ENCODE measurements at places on chromosomes 11 and 22. TPM values are rescaled to one million over a fixed set of nuclear protein-coding genes. Genes with fewer than 3 reads are reported as not detected.

The CSNK2A3 gene
- 1.8 TPM for total RNA-seq

GRCh38 chr11:95559899-95560298, 229.7 kb downstream of the FAM76B start:
- DNase-seq, result no peak

DNA sequence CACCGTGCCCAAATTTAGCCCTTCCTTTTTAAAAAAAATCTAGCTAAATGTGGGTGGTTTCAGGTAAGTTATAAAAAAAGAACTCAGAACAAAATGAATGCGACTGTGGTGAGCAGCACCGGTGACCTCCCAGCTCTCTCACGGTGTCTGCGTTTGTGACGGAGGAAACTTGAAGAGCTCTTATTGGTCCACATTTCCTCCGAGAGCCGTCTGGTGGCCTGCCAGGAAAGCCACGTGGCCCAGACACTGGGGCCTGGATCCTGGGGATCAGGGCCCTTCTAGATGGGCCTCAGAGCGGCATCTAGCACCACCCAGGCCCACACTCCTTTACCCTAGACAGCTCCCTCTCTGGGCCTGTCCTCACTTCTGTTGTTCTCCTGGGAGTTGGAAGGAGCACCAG, 39.5 kb downstream of the B3GAT1 start:
- DNase-seq, result no peak

The LRRC74B gene
- not detected for total RNA-seq

GRCh38 chr11:12441231-12441861, 64.0 kb downstream of the PARVA start:
- no peak for DNase-seq

GRCh38 chr11:86940122-86940777, 14.9 kb downstream of the FZD4 start:
- no peak for DNase-seq

DNA sequence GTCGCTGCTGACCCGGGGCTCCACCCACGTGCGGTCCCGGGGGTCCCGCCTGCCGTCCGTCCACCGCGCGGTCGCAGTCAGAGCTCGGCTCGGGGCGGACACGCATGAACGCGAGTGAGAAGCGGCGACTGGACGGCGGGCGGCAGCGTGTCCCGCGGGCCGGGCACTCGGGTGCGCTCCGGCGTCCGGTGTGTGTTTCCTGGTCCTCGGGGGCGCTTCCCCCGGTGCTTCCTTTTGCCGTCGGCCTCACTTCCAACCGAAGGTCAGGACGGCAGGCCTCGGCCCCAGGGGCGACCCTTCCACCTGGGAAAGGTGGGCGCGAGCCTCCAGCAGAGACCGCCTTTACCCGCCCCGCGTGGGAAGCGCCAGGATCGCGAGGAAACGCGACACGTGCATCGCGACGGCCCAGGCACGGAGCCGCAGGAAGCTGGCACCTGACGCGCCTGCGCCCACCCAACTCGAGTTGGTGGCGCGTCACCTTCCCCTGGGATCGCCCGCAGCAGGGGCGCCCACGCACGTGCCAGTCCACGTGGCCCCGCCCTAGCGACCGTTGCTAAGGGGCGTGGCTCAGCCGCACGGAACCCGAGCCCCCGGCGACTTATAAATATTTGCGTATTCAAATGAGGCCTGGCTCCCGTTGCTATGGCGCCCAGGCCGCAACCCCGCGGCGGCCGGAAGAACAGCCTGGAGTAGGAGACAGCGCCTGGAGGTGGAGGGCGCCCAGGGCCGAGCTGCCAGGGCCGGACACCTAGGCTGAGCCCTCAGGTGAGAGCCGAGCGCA, at the start of gene LRRC56:
TSS of gene LRRC56 (plus strand) at position 687 of the 781 bp plus-strand sequence. CDS start 3,158 bp downstream, outside the sequence.
- peak; percentile 98 for DNase-seq

- DNase-seq, result no peak
Measured at GRCh38 chr22:24001314-24001713, 3.9 kb downstream of the GSTT4 start.

GRCh38 chr11:68749229-68750123, 1.8 kb downstream of the TESMIN start:
- peak; percentile 14 for DNase-seq

DNA sequence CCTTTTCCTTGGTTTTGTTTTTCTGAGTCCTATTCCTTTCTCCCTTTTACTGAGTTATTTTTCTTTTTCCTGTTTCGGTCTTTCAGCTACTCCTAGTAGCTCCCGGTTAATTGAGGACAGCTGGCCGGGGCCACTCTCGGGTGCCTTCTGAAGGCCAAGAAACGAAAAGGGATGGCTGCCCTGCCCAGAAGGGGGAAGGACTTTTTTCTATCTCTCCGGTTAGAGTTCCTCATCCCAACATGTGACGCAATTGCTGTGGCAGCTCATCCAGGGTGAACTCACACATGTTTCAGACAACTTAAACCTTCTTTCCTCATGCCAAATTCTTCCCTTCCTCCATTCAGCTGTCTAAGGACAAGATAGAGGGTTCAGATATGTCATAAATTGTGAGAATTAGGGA, 83.6 kb downstream of the PIWIL4 start:
- no peak for DNase-seq

GRCh38 chr11:12952094-12952493, 57.0 kb upstream of the RASSF10 start:
- no peak for DNase-seq

DNA sequence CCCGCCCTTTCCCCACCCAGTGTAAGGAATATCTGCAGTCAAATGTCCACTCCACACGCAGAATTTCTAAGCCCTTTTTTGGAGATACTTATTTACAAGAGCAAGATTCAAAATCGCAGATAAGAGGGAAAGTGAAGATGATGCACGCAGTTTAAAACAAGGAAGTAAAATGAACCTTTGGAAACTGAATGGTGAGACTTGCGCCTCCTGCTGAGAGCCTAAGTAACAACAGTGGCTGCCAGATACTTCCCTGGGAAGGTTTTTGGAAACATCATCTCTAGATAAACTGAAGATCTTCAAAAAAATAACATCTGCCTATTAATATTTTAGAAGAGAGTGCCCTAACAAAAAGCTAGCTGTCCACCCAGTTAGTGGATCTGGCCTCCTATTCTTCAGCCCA, 963.1 kb upstream of the FAT3 start:
- no peak for DNase-seq

The VPREB3 gene
- not detected for total RNA-seq

DNA sequence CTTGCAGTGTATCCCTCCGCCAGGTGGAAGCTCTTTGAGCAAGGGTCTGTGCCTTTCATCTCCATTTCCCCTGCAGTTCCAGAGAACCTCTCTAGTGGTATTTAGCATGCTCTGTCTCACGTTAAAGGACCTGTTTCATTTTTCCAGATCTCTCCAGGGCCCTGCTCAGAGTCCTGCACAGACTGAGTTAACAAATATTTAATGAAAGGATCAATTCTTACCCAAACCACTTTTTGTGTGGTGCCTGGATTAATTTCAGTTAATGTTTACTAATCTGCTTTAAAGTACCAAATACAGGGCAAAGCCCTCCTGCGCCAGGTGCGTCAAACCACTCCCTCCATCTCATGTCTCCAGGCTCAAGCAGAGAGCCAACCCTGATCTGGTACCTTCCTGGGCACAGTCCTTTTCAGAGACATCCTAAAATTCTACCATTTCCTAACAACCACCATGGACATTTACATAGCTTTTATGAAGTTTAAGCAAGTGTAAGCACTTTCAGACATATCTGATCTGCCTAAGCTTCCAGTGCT, 18.7 kb upstream of the ACER3 start:
- no peak for DNase-seq

The DGCR6L gene
- 29.8 TPM for total RNA-seq

GRCh38 chr11:110886288-110886970, 174.2 kb upstream of the ARHGAP20 start:
- DNase-seq, result no peak

- DNase-seq, result no peak
Measured at GRCh38 chr11:78972590-78972989, 397.9 kb upstream of the NARS2 start.

DNA sequence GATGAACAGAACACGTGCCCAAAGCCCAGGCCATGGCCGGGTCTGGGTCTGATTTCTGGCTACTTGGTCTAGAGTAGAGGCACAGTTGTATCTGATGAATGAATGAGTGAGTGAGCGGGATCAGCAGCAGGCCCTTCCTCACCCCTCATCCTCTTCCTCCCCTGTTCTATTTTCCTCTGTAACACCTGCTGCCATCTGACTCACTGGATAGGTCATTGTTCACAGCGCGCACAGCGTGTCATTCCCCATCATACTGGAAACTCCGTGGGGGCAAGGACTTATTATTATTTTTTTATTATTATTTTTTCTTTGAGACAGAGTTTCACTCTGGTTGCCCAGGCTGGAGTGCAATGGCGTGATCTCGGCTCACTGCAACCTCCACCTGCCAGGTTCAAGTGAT, 13.9 kb downstream of the NCF4 start:
- no peak for DNase-seq

DNA sequence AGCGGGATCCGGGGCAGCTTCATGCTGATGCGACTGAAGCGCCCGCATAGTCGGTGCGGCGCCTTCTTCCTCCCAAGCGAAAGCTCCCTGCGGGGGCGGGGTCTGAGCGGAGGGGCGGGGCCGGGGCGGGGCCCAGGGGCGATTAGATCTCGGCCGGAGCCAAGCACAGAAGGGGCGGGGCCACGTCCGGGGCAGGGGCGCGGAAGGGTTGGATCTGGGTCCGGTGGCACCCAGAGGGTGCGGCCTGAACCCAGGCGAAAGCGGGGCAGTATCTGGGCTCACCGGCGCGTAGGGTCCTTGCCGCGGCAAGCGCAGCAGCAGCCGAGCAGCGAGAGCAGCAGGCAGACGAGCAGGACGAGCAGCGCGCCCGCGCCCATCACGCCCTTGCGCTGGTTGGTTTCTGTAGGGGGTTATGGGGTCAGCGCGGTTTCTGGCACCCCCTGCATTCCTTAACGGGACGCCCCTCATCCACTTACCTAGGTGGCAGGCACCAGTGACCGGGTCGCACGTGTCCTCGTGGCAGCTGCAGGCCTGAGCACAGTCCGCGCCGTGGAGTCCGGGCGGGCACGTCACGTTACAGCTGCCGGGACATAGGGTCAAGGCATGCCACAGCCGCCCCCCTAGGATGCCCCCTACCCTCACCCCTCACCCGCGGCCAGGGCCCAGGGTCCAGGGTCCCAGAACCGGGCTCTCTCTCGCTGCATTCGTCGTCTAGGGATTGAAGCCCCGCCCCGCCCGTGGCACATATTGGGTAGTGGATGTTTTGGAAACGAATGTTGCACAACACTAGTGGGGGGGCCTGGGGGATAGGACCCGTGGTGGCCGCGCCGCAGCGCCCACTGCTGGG, 8.1 kb downstream of the SCARF2 start:
- peak; percentile 79 for DNase-seq

- DNase-seq, result peak; percentile 31
Measured at GRCh38 chr11:112453601-112454577, 193.2 kb upstream of the PLET1 start.

DNA sequence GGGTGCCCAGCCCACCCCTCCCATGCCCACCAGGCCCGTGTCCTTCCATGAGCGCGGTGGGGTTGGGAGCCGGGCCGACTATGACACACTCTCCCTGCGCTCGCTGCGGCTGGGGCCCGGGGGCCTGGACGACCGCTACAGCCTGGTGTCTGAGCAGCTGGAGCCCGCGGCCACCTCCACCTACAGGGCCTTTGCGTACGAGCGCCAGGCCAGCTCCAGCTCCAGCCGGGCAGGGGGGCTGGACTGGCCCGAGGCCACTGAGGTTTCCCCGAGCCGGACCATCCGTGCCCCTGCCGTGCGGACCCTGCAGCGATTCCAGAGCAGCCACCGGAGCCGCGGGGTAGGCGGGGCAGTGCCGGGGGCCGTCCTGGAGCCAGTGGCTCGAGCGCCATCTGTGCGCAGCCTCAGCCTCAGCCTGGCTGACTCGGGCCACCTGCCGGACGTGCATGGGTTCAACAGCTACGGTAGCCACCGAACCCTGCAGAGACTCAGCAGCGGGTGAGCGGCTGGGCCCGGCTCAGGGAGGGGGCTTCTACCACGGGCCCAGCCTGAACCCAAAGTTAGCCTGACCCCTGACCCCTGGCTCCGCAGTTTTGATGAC, 3.0 kb downstream of the PKP3 start:
- DNase-seq, result peak; percentile 72

GRCh38 chr11:119316016-119316728, 758 bp downstream of the MCAM start:
- DNase-seq, result peak; percentile 36

- DNase-seq, result no peak
Measured at GRCh38 chr11:76658231-76658630, 12.3 kb downstream of the LRRC32 start.

DNA sequence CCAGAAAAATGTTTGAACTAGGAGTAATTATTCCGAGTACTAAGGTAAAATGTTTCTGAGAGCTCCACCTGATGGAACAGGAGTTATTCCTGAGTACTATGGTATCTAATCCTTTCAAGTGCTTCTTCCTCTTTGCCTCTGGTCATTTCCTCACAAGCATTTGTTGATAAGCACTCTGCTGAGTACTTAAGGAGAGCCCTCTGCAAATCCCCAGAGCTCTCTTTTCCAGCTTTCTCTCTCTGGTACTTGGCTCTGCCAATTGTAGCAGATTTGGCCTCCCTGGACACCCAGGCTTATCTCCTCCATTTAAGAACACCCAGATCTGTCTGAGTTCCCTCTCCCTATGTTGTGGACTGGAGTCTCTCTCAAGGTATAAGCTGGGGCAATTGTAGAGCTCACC, 457.0 kb downstream of the MN1 start:
- DNase-seq, result no peak

The OR8B4 gene
- not detected for total RNA-seq

GRCh38 chr11:67435727-67436458, 1.6 kb downstream of the PTPRCAP start:
- no peak for DNase-seq

The FXYD6 gene
- total RNA-seq, result not detected

DNA sequence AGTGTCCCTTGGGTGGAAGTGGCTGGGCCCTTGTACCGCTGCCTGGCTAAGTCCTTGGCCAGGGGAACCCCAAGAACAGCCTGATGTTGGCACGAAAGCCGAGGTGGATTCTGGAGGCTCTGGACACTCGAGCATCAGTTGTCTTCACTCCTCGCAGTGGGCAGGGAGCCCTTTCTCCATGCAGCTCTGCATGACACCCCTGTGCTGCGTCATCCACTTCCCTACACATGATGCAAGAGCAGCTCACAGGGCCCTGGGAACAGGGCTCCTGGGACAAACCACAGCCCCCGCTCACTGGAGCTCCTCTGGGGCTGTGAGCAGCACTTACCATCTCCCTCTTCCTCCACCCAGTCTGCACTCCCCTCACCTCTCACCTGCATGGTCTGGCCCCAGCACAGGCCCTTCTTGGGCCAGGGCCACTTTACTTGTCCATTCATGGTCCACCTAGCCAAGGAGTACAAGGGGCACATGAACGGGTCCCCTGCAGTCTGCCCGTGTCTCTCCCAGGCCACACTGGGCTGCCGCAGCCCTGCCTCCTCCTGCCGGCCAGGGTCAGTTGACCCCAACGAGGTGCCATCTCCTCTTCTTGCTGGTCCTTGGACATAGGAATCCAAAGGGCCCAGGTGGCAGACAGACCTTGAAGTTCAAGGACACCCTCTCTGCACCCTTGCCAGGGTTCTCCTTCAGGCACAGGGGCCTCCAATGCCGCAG, 66.5 kb downstream of the IGF2 start:
- DNase-seq, result no peak

- DNase-seq, result peak; percentile 85
Measured at GRCh38 chr11:62612366-62613290, at the start of the genes EML3 and ROM1. Gene EML3, minus strand, starts transcription at chr11:62612775. Its CDS starts 318 bp downstream, at chr11:62612457. Gene ROM1, plus strand, starts transcription at chr11:62613257. Its CDS starts 25 bp downstream, at chr11:62613282.

- DNase-seq, result no peak
Measured at GRCh38 chr22:41885516-41885915, 29.4 kb downstream of the SHISA8 start.
